Aorta (tissue), 5 donors: ENCODE measurements at places on chromosomes 16 and 17. TPM values are rescaled to one million over a fixed set of nuclear protein-coding genes. Genes with fewer than 3 reads are reported as not detected.

Gene MYH2
- not detected for total RNA-seq

Gene PRKCB
- total RNA-seq: 6.3 TPM

Gene AOC3
- 270 TPM for total RNA-seq

- H3K4me3 ChIP-seq: no peak overlapping the region
- H3K4me1 ChIP-seq: no peaks in the 10 kb centered on the region
- no peak overlapping the region for H3K27ac ChIP-seq
- no peaks in the 10 kb centered on the region for H3K36me3 ChIP-seq
- DNase-seq: no peak
Observed at GRCh38 chr17:77677630-77678029, 280.9 kb upstream of the TNRC6C start.

DNA sequence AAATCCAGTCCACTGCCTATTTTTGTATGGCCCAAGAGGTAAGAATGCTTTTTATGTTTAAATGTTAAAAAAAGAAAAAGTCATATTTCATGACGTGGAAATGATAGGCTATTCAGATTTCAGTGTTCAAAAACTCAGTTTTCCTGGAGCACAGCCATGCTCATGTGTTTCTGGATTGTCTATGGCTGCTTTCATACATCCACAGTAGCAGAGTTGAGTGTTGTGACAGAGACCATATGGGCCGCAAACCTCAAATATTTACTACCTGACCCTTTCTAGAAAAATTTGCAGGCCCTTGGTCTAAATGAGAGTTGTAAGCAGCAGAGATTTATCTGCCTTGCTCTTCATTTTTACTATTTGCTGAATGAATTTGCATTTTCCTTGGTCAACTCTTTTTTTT is 264.1 kb downstream of the CBLN1 start:
- no peak overlapping the region for H3K27ac ChIP-seq
- DNase-seq: no peak
- H3K4me3 ChIP-seq: no peak overlapping the region

DNA sequence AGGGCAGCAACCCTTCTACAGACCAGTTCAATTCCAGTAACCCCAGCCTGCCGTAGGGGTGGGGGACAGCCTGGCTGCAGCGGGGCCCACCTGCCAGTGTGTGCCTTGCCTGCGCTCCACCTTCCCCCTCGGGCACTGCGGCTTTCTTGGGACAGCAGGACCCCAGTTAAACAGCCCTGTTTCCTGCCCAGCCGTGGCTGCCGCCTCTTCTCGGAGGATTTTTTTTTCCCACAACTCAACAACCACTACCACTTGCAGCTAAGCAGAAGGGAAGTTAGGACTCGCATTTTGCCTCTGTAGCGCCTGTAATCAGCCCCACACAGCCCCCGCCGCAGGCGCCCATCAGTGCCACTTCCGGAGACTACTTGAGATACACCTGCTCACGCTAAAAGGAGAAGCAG is 76.1 kb downstream of the RAI1 start:
- H3K36me3 ChIP-seq: no peaks in the 10 kb centered on the region
- H3K4me3 ChIP-seq: no peak overlapping the region
- no peak overlapping the region for H3K27ac ChIP-seq
- no peaks in the 10 kb centered on the region for H3K27me3 ChIP-seq
- no peak for DNase-seq

Gene PRR35
- not detected for total RNA-seq

Gene LIMD2
- 15.6 TPM for total RNA-seq

DNA sequence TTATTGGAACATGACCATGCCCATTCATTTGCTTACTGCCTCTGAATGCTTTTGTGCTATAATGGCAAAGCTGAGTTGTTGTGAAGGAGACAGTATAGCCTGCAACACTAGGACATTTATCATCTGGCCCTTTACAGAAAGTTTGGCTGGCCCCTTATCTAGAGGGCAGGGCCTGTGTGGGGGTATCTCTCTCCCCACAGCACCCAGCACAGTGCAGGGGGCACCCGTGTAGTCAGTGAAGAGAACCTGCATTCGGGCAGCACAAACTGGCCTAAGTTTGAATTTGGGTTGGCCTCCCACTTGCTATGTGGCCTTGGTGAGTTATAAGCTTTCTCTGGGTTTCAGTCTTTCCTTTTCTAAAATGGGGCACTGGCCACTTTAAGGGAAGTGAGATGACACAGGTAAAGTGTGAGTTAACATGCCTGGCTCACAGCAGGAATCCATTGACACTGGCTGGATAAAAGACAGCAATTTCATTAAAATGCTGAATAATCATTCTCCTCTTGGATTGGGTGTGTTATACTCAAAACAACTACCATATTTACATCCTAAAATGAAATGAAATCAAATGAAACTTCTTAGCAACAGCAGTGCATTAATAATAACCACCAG is 12.1 kb downstream of the UBE2O start:
- no peaks in the 10 kb centered on the region for H3K36me3 ChIP-seq
- DNase-seq: no peak
- no peaks in the 10 kb centered on the region for H3K4me1 ChIP-seq
- H3K4me3 ChIP-seq: no peak overlapping the region
- no peaks in the 10 kb centered on the region for H3K27me3 ChIP-seq

DNA sequence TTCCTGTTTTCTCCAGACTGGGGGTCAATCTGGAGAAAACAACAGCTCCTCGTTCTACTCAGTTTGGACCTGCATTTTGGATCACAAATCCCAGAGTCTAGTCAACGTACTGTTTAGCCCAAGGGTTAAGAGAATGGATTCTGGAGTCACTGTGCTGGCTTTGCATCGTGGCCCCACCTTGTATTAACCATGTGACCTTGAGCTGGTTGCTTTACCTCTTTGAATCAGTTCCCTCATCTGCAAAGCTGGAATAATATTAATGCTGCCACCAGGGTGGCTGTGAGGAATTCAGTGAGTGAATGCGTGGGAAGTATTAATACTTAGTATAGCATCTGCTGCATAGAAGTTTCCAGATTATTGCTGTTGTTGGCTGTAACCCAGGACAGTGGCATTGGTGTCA is 11.3 kb upstream of the DHRS7C start:
- DNase-seq: no peak
- H3K27ac ChIP-seq: no peak overlapping the region
- no peaks in the 10 kb centered on the region for H3K27me3 ChIP-seq
- H3K36me3 ChIP-seq: no peaks in the 10 kb centered on the region
- H3K4me3 ChIP-seq: no peak overlapping the region

Gene UNC119
- 17.4 TPM for total RNA-seq

Gene TEX19
- total RNA-seq: not detected

Gene CMTM4
- 16.5 TPM for total RNA-seq

DNA sequence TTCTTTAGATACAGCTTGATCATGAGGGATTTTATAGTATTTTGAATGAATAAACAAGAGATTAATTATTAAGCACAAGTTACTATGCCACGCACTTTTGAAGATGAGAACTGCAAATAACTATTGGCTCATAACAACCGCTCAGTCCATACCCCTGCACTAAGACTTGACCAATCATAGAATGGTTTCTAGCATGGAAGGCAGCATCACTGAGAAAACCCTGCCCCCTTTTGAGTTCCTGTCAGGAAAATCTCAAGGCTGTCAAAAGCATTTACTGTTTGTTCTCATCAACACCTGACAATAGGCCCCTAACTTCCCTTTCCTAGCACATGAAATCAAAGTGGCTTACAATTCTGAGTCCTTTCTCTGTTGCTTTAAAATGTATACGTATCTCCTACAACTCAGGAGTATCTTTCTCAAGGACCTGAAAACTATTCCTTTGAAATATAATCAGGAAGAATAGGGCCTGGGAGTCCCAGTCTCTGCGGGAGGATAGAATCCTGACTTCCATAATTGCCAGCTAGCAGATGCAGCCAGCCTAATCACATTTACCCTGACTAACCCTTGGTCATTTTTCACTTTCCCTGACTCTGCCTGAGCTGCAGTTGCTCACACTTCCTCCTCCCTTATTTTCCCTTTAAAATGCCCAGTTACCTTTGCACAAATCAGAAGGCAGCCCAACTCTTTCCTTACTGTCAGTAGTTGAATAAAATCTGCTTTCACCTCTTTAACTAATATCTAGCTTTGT is 9.1 kb upstream of the MMD start:
- H3K27ac ChIP-seq: no peak overlapping the region
- DNase-seq: no peak
- no peaks in the 10 kb centered on the region for H3K4me1 ChIP-seq
- H3K4me3 ChIP-seq: no peak overlapping the region

- H3K4me3 ChIP-seq: no peak overlapping the region
- no peaks in the 10 kb centered on the region for H3K36me3 ChIP-seq
- no peaks in the 10 kb centered on the region for H3K4me1 ChIP-seq
- H3K27me3 ChIP-seq: no peaks in the 10 kb centered on the region
Observed at GRCh38 chr16:19132898-19133297, 19.1 kb downstream of the ITPRIPL2 start.

Gene SDR42E2
- not detected for total RNA-seq

Gene METTL23
- 26.8 TPM for total RNA-seq

Gene SCPEP1
- total RNA-seq: 81.1 TPM

GRCh38 chr16:3476409-3476808 is 18.9 kb downstream of the C16orf90 start:
- H3K4me1 ChIP-seq: no peaks in the 10 kb centered on the region
- no peaks in the 10 kb centered on the region for H3K27me3 ChIP-seq
- H3K27ac ChIP-seq: no peak overlapping the region
- no peak overlapping the region for H3K4me3 ChIP-seq
- H3K36me3 ChIP-seq: peaks cover 6% of the 10 kb centered on the region
- DNase-seq: no peak

DNA sequence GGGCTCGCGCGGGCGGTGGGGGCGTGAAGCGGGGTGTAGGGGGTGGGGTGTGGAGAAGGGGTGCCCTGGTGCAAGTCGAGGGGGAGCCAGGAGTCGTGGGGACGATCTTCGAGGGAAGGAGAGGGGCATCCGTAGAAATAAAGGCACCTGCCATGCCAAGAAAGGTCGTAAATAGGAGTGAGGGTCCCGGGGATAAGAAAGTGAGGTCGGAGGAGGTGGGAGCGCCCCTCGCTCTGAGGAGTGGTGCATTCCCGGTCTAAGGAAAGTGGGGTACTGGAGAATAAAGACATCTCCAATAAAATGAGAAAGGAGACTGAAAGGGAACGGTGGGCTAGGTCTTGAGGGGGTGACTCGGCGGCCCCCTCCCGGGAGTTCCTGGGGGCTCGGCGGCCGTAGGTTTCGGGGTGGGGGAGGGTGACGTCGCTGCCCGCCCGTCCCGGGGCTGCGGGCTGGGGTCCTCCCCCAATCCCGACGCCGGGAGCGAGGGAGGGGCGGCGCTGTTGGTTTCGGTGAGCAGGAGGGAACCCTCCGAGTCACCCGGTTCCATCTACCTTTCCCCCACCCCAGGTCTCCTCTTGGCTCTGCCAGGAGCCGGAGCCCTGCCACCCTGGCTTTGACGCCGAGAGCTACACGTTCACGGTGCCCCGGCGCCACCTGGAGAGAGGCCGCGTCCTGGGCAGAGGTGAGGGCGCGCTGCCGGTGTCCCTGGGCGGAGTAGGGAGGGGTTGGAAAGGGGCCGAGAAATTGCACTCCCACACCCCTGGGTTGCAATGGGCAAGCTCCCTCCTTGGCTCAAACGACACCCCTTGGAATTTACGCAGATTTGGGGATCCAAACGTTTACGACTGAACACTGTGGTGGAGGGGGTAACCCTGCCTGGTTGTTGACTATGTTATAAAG is 888 bp downstream of the CDH1 start:
- H3K4me3 ChIP-seq: no peak overlapping the region
- H3K4me1 ChIP-seq: no peaks in the 10 kb centered on the region
- DNase-seq: no peak
- H3K27me3 ChIP-seq: no peaks in the 10 kb centered on the region
- no peak overlapping the region for H3K27ac ChIP-seq

GRCh38 chr16:81846105-81846504 is 67.0 kb downstream of the PLCG2 start:
- no peaks in the 10 kb centered on the region for H3K4me1 ChIP-seq
- H3K4me3 ChIP-seq: no peak overlapping the region
- no peak overlapping the region for H3K27ac ChIP-seq
- H3K27me3 ChIP-seq: no peaks in the 10 kb centered on the region
- H3K36me3 ChIP-seq: no peaks in the 10 kb centered on the region

Gene PLD2
- 25.3 TPM for total RNA-seq

Gene KRT34
- not detected for total RNA-seq

Gene TPPP3
- 7.2 TPM for total RNA-seq

- H3K4me1 ChIP-seq: no peaks in the 10 kb centered on the region
- H3K27ac ChIP-seq: no peak overlapping the region
- H3K36me3 ChIP-seq: no peaks in the 10 kb centered on the region
Observed at GRCh38 chr16:82580298-82580890, 46.4 kb upstream of the CDH13 start.

DNA sequence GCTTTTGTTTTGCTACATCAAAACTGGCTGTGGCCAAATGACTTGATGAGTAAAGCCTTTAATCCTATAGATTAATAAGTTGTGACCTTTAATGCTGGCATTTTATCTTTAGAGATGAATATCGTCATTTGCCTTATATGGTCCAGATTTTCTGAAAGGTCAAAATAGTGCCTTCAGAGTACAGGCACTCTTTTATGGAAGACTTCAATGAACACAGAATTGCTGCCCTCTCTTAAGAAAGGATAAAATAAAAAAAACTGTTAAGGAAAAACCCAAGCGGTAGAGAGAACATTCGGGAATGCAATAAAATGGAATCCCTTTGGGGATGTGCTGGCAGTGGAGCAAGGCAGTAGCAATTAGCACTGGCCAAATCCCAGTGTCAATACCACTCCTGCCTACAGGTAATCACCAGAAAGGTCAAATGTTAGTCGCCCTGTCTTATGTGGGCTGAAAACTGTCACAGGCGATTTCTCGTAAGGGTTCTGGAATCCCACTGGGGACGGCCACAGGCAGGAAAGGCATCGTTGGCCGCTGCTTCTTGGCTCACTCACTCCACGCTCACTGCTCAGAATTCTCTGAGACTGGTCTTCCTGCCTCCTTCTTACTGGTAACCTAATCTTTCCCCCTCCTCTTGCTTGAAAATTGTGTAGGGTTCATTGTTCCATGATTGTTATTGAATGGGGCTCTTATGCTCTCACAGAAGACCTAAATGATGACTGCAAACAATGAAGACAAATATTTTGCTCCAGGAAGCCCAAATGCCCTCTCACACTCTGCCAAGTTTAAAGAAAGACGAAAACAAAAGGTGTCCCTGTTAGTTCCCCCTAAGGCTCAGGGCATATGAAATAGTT is 45.4 kb upstream of the HSBP1 start:
- DNase-seq: no peak
- H3K27ac ChIP-seq: no peak overlapping the region
- no peaks in the 10 kb centered on the region for H3K4me1 ChIP-seq

Gene USP43
- 0.33 TPM for total RNA-seq

Gene MED31
- 8.4 TPM for total RNA-seq

Gene TMEM235
- total RNA-seq: not detected

Gene OTOA
- total RNA-seq: 0.32 TPM

Gene SSTR5
- 0.26 TPM for total RNA-seq

DNA sequence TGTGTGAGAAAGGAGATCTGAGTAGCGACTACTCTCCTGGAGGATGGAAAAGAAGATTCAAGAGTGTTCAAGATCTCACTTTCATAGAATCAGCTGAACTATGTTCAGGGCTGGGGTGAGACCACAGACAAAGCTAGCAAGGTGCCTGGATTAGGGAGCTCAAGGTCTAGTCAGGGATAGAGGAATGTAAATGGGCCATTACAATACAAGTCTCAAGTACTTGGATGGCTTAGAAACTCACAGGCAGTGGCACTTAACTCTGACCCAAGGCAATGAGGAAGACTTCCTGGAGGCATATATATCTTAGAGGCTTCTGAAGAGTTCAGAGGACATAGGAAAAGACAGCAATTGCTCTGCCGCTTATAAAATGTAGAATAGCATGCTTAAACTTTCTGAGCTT is 184.9 kb upstream of the CDH11 start:
- peaks cover 7% of the 10 kb centered on the region for H3K4me1 ChIP-seq
- no peaks in the 10 kb centered on the region for H3K27me3 ChIP-seq
- no peak overlapping the region for H3K4me3 ChIP-seq
- no peak for DNase-seq
